ENCODE measurements at places on chromosomes 13 and 19.
A peak's percentile ranks its signal among the peaks of the same experiment; 100 is the strongest.

- DNase-seq = no peak
Observed at GRCh38 chr13:112457081-112457480, 80.9 kb downstream of the SPACA7 start.

- no peak for DNase-seq
Observed at GRCh38 chr13:49436890-49437289, 7.0 kb downstream of the CAB39L start.

DNA sequence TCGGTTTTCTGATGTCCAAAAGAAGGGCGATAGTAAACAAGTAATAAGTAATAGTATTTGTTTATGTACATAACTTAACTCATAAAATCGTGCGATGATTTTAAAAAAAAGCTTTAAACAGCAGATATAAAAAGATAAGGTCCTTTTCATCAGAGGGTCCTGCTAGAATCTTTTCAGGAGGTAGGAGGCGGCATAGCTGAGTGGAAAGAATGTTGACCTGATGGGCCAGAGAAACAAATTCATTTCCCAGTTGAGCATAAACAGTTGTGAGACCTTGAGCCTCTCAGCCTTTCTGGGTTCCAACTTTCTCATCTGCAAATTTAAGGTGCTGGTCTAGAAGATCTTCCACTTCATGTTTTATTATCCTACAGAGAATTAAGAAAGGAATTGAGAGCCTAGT lies 173.5 kb downstream of the LACC1 start:
- DNase-seq = no peak

- DNase-seq = no peak
Observed at GRCh38 chr13:53569453-53569852, 540.8 kb downstream of the OLFM4 start.

DNA sequence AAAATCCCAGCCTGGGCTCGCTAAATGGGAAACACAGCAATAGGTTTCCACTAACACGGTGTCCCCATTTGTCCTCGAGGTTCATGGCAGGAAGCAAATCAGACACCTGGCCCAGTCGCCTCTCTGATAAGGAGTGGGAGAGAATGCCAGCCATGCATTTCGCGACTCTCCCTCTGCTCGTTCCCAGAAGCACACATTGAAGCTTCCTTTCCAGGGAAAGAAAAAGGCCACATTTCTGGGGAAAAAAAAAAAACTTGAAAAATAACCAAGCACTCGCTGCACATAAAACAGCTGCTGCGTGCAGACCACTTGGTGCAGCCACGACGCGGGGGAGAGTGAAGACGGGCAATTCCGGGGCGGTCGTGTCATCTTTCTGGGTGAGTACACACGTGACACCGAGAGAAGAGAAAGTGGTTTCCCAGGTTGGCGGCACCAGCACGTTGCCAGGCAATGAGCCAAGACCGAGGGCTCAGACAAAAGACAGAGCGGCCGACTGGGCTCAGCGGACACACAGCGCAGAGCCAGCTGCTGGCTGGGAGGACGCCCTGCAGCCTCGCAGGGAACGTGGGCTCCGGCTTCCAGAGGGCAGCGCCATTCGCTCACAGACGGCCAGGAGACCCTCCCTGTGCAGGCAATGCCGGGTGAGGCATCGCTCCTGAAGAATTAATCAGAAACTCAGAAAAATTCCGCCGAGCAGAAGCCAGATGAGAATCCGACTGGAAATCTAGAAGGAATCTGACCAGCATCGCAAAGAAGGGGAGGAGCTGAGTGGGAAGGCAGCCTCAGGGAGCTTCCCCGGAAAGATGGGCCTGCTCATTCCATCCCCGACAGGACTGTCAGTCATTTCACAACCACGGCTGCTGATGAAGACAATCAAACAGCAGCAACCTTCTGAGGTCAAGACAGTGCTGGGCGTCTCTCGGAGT lies 83.2 kb upstream of the IRS2 start:
- DNase-seq = peak; percentile 79

- peak; percentile 78 for DNase-seq
Observed at GRCh38 chr13:43316946-43317353, 293.6 kb downstream of the DNAJC15 start.

DNA sequence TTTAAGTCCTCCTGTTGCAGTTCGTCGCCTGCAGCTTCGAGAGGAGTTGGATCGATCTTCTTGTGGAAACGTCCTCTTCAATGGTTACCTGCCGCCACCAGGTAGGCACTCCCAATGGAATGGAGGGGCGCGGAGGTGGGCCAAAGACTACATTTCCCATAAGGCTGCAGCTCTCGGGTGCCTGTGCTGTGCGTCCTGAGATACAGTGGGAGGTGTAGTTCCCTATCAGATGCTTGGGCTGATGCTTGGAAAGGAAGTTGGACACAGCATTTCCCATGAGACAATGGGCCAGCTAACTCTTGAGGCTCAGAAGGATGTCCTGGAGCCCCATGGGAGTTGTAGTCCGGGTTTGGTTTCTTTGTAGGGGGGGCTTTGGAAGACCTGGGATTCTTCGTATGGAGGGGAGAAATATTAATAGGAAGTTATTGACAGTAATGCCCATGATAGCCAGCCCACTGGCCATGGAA lies 1.8 kb downstream of the SHKBP1 start:
- no peak for DNase-seq

DNA sequence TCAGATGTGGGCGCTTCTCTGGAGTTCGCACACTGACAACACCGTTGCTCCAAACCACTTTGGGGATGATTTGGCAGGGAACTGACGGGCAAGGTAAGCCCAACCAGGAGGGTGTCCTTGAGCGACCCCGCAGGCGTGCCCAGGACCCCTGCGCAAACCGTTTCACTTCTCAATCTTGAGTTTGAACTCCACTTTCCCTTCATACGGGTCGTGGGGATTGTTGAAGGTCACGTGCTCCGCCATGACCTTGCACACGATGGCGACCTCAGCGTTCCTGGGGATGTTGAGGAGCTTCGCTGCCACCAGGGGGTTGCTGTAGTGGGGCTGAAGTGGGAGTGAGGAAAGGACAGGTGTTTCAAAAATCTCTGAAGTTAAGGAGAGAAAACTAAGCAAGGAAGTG lies 8.8 kb downstream of the ATP4B start:
- DNase-seq = no peak

- no peak for DNase-seq
Observed at GRCh38 chr19:16896146-16897028, 7.6 kb downstream of the F2RL3 start.

DNA sequence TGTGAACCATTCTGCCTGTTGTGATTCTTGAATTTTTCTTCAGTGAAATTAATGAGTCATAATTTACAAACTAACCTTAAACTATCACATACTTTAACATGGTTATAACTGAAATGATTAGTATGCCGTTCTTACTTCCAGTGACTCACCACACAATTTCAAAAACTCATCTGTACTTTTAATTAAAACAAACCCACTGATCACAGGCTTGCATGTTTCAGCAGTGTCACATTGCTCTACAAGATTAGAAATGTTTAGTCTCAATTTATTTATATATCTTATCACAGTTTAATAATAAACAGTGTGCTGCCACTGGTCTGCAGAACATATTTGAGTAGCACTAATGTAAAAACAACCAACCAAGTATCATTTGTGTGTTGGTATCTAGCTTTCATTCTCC lies 2227.9 kb upstream of the PCDH20 start:
- DNase-seq = no peak

DNA sequence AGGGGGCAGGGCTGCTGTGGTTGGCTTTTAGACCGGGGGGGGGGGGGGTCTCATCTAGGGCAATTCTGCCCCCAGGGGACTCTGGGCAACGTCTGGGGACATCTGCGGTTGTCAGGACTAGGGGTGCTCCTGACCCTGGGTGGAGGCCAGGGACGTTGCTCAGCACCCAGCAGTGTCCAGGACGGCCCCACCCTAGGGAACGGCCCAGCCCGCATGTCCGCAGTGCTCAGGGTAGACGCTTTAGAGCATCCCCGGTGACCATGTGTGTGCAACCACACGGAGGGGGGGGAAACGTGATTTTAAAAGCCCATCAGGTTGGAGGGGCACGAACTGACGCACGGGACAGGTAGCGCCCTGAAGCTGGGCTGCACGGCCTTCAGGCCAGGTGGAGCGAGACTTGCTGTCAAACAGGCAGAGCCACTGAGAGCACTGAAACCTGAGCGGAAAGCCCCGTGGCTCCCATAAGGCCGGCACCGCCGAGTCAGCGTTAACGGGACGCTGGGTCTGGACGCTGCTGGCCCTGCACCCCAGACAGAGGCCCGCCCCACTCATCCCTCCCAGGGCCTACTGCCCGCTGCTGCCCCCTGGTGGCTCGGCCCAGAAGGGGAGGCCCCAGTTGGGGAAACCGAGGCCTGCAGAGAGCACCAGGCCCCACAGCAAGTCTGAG lies 8.3 kb downstream of the CACTIN start:
- DNase-seq = peak; percentile 92

GRCh38 chr13:98398581-98398980 lies 178.3 kb downstream of the STK24 start:
- DNase-seq = no peak

GRCh38 chr13:95250961-95251360 lies 50.3 kb downstream of the ABCC4 start:
- DNase-seq = no peak

DNA sequence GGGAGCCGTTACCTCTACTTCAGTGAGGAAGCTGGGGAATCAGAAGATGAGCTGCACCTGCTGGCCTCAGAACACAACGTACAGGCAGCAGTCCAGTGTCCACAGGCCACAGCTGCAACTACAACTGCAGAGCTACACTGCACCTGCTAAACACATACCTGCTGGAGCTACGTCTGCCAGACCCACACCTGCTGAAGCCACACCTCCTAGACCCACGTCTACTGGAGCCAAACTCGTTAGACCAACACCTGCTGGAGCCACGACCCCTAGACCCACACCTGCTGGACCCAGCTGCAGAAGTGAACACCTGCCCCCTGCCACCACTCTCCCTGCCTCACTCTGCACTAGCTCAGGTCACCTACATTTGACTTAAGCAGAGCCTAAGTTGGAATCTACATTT lies 169.9 kb downstream of the USP12 start:
- DNase-seq = peak; percentile 56
